ENCODE measurements at places on chromosomes 6 and 20.

GRCh38 chr6:21420146-21420878, 173.2 kb upstream of the SOX4 start:
- H3K4me1 ChIP-seq = no peaks in the 10 kb centered on the region
- DNase-seq = no peak
- no peak overlapping the region for H3K4me3 ChIP-seq
- H3K27me3 ChIP-seq = no peaks in the 10 kb centered on the region
- H3K27ac ChIP-seq = no peak overlapping the region
- no peaks in the 10 kb centered on the region for H3K36me3 ChIP-seq

DNA sequence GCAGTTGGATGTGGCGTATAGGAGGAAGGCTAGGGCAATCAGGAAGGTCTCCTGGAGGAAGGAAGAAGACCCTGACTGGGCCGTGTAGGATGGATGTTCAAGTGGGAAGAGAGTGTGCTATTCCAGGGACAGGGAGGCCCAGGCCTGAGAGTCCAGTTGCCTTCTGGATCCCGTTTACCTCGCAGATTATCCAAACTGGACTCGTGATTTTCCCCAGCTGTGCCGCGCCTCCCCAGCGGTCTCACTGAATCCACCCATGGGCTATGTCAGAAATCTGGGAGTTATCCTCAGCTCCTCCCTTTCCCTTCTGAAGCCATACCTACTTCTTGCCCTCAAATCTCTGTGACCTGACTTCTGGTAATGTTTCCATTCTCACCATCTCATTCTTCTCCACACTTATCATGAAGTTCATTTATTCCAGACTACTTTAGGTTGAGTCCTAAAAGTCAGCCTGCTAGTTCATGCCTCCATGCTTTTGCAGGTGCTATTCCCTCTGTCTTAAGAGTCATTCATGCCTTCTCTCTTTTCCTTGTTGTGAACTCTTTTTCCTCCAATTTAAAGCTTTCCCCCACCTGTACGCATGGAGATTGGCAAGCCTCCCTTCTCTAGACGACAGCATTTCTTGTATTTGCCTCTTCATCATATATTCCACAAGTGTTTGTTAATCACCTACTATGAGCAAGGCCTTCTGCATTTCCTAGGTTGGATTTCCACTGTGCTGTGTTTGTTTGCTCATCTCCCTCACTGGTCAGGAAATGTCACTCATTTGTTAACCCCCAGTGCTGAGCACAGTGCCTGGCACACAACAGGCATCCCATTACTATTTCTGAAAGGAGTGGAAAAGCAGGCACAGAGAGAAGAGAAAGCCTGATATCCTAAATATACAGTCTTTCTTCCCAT, 2.7 kb downstream of the SDCBP2 start:
- H3K27me3 ChIP-seq = no peaks in the 10 kb centered on the region
- peaks cover 36% of the 10 kb centered on the region for H3K4me1 ChIP-seq
- no peaks in the 10 kb centered on the region for H3K36me3 ChIP-seq
- H3K4me3 ChIP-seq = peak overlapping the region; percentile 89

GRCh38 chr6:1190366-1190765, 121.5 kb upstream of the FOXQ1 start:
- H3K27me3 ChIP-seq = no peaks in the 10 kb centered on the region
- peak overlapping the region; percentile 58 for H3K27ac ChIP-seq
- no peak overlapping the region for H3K4me3 ChIP-seq
- H3K36me3 ChIP-seq = no peaks in the 10 kb centered on the region
- peak; percentile 88 for DNase-seq
- peaks cover 6% of the 10 kb centered on the region for H3K4me1 ChIP-seq

DNA sequence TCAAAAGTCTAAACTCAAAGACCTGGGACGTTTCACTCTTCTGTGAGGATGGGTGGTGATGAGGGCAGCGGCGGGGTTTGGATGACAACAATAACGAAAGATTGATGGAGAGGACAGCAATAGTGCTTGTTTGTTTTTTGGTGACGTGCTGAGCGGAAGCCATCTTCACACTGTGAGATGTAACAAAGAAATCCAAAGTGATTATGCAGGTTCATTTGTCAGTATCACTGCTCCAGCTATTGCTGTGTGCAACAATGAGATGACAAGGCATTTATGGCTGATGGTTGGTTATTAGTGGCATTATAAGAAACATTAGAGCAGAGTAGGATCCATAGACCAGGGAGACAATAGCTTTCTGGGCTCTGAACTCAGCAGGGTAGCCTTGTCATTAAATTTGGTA, 306.7 kb downstream of the RNF144B start:
- no peaks in the 10 kb centered on the region for H3K4me1 ChIP-seq
- DNase-seq = no peak
- H3K36me3 ChIP-seq = no peaks in the 10 kb centered on the region
- no peak overlapping the region for H3K27ac ChIP-seq
- no peak overlapping the region for H3K4me3 ChIP-seq
- no peaks in the 10 kb centered on the region for H3K27me3 ChIP-seq

DNA sequence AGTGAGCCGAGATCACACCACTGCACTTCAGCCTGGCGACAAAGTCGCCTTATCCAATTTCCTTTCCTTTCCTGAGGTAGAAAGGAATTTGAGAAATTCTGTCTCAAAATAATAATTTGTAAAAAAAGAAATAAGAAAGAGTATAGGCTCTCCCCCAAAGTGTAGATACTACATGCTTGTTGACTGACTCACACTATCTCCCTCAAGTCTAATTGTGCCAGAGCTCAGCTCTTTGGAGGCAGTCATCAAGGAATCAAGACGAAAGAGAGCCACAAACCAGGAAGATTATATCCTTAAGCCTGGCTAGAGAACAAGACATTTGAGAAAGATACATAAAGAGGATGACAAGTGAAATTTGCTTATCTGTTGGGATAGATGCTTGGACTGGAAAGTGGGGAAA, 3.7 kb upstream of the FKBPL start:
- no peak overlapping the region for H3K27ac ChIP-seq
- H3K4me3 ChIP-seq = no peak overlapping the region
- H3K27me3 ChIP-seq = no peaks in the 10 kb centered on the region
- peaks cover 4% of the 10 kb centered on the region for H3K4me1 ChIP-seq

GRCh38 chr6:21281366-21281765, 312.2 kb upstream of the SOX4 start:
- H3K27me3 ChIP-seq = no peaks in the 10 kb centered on the region
- H3K4me1 ChIP-seq = no peaks in the 10 kb centered on the region
- peak; percentile 14 for DNase-seq

- H3K36me3 ChIP-seq = no peaks in the 10 kb centered on the region
- H3K27me3 ChIP-seq = peaks cover 20% of the 10 kb centered on the region
- no peak overlapping the region for H3K4me3 ChIP-seq
- no peak overlapping the region for H3K27ac ChIP-seq
- no peak for DNase-seq
Observed at GRCh38 chr20:46139908-46140482, 21.9 kb downstream of the CD40 start.

- no peaks in the 10 kb centered on the region for H3K36me3 ChIP-seq
- H3K4me3 ChIP-seq = no peak overlapping the region
- DNase-seq = no peak
- H3K27me3 ChIP-seq = no peaks in the 10 kb centered on the region
Observed at GRCh38 chr6:4509506-4509905, 266.7 kb upstream of the CDYL start.

DNA sequence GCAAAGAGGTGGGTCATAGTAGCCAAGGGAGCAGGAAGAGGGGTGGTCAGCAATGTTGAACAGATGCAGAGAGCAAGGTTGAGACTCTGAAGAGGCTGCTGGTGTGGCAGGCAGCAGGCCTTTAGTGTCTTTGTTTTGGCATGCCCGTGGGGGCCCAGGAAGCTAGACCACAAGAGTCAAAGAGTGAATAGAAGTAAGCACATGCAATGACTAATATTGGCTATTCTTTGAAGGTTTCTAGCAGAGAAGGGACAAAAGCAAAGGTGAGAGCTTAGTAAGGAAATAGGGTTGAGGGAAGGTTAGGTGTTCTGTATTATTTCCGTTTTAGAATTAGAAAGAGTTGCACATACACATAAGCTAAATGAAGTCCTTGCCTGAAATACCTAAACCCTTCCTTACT, 18.8 kb downstream of the TDRD6 start:
- DNase-seq = no peak
- no peaks in the 10 kb centered on the region for H3K4me1 ChIP-seq
- no peaks in the 10 kb centered on the region for H3K36me3 ChIP-seq
- H3K27me3 ChIP-seq = no peaks in the 10 kb centered on the region
